Kidney (tissue), 22 donors: ENCODE measurements at places on chromosomes 2 and 18.

DNA sequence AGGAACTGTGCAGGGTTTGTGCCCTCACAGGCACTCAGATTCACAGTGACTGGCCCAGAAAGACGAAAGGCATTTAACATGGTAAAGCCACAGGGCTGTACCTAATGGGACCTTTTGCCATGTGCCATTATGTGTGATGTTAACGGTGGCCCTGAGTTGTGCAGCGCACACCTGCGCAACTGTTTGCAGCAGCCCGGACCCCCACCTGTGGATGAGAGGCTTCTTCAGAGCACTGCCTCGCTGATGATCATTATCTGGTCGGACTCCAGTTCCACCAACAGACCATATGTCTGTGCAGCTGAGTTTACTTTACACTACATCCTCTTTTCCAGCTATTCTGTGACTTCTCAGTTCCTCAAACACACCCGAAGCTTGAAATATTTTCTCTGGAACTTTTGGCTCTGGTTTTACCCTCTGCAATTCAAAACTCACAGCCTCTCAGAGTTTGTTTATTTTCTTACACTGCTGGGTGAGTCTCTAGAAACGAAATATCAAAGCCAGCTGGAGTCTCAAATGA is 35.6 kb upstream of the UBE2F start:
- no peak for DNase-seq

- DNase-seq, result no peak
Measured at GRCh38 chr2:19187323-19188020, 171.0 kb downstream of the OSR1 start.

DNA sequence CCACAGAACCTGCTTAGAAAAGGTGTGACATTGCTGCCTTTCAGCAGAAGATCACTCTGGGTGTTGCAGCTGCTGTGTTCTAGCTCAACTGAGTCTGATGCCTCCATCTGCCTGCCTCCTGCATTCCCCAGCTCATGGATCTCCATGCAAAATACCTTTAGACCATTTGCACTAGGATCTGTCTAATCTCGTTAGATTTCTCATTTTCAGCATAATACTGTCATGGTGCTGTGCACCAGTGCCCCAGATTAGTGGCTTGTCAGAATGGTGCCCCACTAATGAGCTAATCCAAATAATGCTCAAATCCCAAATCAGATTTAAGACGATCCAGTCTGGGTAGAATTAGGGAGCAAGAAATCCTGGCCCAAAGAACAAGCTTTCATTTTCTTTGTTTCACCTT is 284.4 kb upstream of the PARD3B start:
- DNase-seq, result no peak

DNA sequence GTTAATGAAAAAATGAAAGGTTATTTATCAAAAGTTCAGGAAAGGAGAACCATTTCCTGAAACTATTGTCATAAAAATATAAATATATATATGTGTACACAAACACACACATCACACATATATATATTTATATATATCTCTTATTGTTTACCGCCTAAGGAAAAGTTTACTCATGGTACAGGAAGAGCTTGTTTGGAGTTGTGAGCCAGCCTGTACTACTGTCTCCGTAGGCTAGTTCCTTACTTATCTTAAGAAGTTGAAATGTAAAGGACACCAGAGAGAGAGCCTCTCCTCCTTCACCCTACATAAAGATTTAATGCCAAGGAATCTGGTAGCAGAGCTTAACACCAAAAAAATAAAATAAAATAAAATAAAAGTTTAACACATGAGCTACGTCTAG is 19.6 kb downstream of the DSC1 start:
- DNase-seq, result no peak

- no peak for DNase-seq
Measured at GRCh38 chr2:95001051-95001562, 24.4 kb upstream of the MAL start.

GRCh38 chr18:73848656-73849055 is 299.0 kb downstream of the FBXO15 start:
- DNase-seq, result no peak

GRCh38 chr2:217999595-217999959 is 3.2 kb downstream of the TNS1 start:
- no peak for DNase-seq

DNA sequence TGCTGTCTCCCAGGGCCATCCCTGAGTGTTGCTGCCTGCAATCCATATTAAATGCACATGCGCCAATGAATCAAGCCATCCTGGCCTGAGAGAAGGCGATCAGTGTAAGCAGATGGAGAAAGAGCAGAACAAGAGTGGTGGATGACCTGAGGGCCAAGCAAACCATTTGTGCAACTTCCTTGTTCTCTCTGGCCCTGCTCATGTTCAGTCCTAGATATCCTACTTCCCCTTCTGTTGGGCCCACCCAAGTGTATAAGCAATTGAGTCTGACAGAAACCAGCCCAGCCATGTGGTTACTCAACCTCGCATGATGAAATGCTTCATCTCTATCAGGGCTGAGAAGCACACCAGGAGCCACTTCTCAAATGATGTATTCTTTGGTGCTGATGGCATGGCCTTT is 383.1 kb upstream of the ID2 start:
- DNase-seq, result no peak

DNA sequence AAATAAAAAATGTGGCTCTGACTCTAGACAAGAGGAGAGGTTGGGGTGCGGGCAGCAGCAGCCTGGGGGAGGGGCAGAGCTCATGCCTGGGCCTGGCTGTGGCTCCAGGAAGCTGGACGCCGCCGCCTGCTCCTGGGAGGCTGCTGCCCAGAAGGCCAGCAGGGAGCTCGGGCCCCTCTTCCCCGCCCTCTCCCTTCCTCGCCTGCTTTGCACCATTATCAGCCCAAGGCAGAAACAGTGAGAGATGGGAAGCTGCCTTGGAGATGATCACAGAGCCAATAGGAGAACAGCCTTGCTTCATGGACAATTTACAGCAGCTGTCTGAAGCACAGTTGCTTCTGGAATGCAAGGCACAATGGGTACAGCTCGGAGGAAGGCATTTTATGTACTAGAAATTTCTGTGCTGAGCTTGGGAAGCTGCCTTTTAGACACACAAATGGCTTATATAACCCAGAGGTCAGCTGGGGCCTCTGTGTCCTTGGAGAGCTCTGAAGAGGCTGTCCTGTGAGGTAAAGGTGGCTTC is 55.3 kb upstream of the AFF3 start:
- peak; percentile 80 for DNase-seq

DNA sequence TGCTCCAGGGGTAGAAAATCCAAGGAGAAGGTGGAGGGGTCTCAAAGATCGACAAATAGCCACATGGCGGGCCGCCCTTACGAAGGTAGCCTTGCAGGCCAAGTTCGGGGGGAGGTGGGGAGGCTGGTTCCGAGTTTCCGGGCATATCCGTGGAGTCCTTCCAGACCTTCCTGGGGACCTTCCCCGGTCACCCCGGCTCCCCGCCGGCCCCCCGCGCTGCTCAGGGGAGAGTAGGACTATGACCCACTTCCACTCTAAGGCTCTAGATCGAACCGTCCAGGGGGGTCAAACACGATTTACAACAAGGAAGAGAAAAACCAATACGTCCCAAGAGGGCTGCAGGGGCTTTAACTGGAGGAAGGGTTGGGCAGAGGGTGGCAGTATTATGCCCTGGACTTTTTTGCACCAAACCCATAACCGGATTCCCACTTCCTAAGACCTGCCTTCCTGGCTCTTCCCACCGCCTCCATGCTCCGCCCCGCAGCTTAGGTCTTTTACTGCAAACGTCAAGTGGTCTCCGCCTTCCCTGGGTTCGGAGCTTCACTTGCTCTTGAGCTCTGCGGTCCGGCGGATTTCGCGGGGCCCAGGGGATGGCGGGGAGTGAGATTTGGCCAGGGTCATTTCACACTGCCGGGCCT is 779 bp upstream of the LYPD6 start:
- DNase-seq, result peak; percentile 78

DNA sequence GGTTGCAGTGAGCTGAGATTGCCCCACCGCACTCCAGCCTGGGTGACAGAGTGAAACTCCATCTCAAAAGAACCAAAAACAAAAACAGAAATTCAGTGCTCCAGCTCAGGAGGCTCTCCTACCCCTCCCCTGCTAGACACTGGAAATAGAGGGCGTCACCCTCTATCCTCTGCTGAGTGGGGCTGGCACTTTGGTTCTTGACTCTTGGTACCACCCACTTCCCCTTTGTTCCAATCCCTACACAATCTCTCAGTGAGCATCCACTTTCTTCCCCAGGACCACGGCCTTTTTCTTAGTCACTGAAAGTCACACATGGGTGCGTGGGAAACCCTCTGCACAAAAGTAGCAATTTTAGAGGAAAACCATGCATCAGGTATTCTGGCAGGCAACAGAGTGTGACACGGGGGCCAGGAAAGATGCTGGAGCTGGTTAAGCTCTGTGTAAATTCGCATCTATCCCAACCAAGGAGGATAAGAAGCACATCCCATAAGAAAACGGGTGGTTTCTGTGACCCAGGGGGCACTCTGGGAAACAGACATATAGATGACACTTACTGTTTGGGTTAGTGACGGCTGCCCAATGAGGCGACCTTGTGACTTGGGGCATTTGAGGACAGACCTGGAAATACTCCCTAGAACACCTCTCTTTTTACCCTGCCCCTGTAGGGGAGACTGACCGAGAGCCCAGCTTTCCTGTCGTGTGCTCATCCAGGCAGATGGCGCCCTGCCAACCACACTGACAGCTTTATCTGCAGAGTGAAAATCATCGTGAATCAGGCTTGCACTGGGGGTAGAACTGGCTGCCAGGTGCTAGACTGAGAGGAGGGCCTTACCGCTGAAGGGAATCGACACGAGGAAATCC is 7.7 kb downstream of the HJURP start:
- no peak for DNase-seq

- DNase-seq, result no peak
Measured at GRCh38 chr18:69778680-69779079, 169.0 kb downstream of the CD226 start.

DNA sequence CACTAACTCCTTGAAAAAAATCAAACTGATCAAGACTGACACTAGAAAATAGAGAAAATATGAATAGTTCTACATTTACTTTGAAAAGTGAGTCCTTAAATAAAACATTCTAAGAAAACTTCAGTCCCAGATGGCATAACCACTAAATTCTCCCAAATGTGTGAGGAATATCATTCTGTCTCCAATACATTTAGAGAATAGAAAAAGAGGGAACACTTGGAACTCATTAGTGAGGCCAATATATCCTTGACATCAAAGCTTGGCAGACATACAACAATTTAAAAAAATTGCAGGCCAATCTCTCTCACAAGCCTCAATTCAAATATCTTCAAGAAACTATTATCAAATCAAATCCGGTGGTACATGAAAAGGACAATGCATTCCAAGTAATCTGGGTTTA is 79.3 kb upstream of the TMEM247 start:
- no peak for DNase-seq

DNA sequence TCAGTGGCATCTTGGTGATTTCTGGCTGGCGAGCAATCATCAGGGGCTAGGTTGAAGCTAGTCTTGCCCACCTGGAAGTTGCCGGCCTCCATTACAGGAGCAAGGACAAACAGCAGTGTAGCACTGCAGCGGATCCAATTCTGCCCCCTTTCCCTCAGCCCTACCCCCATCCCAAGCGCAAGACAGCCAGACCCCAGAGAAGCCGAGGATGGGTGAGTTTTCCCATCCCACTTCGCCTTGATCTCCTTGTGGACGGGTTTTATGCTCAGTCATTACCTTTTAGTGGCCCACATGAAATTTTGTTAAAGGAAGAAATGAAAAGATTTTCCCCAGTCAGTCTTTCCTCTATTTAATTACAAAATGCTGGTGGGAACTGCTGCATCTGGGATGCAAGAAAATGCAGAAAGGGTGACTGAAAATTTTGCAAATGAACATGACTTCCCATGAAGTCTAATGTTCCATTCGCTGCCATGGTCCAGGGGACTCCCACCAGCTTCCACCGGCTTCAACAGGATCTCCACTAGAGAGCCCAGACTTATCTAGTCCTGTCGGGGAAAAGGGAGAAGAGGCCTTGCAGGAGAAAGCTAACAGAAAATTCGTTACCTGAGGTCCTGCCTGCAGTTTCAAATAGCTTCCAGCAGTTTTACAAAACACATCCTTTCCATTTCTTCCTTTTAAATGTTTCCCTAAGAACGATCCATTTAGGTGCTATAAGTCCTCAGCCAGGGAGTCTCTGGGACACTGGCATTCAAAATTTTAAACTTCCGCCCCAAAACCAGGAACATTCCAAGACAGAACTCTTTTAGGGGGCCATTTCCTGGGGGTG is 1.9 kb upstream of the HOXD9 start:
- DNase-seq, result peak; percentile 64

DNA sequence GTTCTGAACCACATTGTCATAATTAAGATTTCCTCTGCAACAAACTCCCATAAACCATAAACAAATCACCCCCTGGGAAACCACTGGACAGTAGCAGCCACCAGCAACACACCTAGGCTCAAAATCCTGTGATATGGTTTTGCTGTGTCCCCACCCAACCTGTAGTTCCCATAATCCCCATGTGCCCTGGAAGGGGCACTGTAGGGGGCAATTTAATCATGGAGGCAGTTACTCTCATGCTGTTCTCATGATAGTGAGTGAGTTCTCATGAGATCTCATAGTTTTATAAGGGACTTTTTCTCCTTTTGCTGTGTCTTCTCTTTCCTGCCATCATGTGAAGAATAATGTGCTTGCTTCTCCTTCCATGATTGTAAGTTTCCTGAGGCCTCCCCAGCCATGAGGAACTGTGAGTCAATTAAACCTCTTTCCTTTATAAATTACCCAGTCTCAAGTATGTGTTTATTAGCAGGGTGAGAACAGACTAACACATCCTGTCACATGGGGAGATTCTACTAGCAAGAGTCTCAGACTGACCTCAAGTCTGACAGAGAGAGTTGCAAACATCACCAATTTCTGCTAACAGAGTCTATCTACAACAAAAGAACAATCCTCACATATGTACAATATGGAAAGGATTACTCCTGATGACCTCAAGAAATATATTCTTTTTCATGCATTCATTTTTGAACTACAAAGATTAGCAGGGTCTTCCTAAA is 182.6 kb downstream of the GRB14 start:
- no peak for DNase-seq

DNA sequence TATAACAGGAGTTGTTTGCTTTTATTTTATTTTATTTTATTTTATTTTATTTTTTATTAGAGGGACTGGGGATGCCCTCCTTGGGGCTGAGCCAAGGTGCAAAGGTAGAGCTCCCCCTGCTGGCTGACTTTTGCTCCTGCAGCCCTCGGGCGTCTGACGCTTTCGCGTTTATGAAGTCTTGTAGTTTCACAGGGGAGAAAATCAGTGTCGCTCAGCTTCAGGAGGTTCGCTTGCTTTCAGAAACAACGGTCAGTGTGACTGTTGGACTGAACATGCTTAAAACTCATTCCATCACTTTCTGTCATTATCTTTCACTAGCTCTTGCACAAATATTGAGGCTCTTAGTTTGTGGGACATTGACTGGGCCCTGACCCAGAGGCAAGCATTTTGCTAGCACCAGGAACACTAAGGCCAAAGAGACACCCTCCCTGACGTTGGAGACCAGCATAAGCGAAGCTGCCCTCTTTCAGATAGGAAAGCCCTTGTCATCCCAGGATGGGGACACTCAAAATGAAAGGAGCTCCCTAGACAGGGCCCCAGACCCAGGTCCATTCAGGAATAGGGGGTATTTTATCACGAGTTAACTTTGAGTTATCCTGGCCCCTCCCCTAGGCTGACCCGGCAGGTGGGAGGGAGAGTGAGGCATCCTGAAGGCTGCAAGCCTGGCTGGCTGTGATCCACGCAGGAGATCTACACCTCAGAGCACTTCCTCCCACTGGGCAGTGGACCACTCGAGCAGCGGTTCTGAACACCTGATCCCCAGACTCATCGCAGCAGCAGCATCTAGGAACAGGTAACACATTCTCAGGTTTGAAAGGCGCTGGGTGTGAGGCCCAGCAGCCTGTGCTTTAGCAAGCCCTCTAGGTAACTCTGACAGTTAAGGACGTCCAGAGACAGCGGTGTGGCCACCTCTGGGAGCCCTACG is 34.4 kb downstream of the LGALSL start:
- no peak for DNase-seq
